Activated CD4-positive, alpha-beta memory T cell treated with anti-CD3 and anti-CD28 coated beads, Interleukin-2, amount 10 ng/mL, durations not matched to agents 7 days and 5 days (primary cell): ENCODE measurements at places on chromosomes 7 and 10.

DNA sequence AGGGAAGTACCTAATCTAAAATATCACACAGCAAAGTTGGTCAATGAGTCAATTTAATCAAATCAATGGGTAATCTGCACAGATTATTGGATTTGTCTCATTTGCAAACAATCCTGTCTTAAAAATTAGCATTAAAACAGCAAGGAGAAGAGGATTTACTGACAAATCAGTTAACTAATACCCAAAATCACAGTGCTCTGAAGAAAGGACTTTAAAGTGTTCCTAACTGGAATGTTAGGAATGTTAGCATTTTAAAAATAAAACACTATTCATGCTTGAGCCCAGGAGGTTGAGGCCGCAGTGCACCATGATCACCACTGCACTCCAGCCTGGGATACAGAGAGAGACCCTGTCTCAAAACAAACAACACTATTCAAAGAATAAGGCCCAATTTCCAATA lies 83.1 kb downstream of the CHCHD3 start:
- DNase-seq = no peak

DNA sequence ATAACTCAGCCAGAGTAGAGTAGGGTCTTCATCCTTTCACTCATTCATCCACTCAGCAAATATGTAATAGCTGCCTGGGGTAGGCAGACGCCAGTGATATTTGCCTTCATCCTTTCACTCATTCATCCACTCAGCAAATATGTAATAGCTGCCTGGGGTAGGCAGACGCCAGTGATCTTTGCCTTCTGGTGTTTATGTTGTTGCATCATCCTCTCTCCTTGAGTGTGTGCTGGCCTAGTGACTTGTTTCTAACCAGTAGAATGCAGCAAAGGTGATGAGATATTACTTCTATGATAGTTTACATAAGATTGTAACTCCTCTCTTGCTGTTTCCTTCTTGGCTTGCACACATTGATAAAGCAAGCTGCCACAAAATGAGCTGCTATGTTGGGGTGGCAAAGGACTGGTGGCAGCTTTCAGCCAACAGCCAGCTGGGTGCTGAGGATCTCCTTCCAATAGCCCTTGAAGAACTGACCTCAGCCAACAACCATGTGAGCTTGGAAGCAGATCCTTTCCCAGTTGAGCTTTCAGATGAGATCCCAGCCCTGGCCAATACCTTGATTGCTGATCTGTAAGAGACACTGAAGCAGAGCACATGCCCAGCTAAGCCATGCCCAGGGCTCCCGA lies 23.2 kb upstream of the MTPN start:
- DNase-seq = no peak

- no peak for DNase-seq
These were observed 239.9 kb downstream of the ADRA2A start for GRCh38 chr10:111316722-111317212.

- peak; percentile 39 for DNase-seq
These were observed 75.1 kb downstream of the EBF3 start for GRCh38 chr10:129888784-129889616.

GRCh38 chr10:106958589-106959361 lies 205.7 kb downstream of the SORCS1 start:
- no peak for DNase-seq

- no peak for DNase-seq
These were observed 45.1 kb downstream of the HBP1 start for GRCh38 chr7:107213945-107214344.

- no peak for DNase-seq
These were observed 64.8 kb upstream of the CAPZA2 start for GRCh38 chr7:116797612-116798011.

DNA sequence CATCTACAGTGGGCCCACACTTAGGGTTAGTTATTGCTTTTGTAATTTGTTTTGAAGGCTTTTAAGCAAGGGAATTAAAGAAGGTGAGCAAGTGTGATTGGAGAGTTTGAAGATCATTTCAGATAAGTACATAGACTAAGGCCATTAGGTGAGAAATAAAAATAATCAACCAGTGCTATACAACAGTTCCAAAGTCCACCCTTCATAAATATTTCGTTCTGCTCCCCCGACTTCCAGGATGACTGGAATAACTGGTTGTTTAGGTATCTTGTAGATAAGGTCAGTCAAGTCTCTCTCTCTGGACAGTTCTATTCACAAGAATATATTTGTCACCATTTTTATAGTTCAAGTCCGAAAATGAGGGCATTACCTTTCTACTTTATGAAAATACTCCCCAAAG lies 98.0 kb upstream of the MBL2 start:
- no peak for DNase-seq

DNA sequence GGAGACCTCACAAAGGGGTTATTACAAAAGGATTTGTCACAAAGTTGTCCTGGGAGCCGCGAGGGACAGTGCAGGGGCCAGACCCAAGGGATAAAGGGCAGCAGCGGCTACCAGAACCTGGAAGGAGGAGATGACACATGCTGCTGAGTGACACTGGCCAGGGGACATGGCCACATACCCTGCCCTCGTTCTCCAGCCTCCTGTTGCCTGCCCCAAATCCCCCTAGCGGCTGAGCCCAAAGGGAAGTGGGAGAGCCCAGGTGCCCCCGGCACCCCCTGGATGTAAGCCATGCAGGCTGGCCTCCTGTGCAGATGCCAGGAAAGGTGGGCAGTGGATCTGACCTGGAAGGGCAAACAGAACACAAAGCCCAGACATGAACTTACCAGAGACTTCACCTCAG lies 42.7 kb downstream of the C10orf143 start:
- DNase-seq = no peak

DNA sequence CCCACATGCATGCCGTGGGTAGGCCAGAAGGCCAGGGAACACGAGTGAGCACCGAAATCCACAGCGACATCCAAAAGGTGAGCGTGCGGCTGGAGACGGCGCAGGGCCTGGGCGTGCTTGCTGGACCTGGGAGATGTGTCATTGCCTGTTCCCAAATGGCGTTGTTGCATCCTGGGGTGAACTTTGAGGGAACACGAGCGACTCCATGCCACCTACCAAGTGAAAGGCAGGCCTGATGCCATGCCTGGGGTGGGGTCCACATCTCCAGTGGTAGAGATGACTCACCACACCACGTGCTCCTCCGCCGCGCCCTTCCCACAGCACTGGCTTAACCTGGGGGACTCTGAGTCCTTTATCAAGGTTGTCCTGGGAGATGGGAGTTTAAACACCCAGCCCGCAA lies 24.7 kb upstream of the VIPR2 start:
- no peak for DNase-seq

GRCh38 chr10:129174232-129175014 lies 292.6 kb upstream of the MGMT start:
- DNase-seq = no peak

- no peak for DNase-seq
These were observed 75.9 kb downstream of the SHOC2 start for GRCh38 chr10:110995301-110995700.

GRCh38 chr7:78690174-78690573 lies 763.3 kb downstream of the MAGI2 start:
- no peak for DNase-seq

DNA sequence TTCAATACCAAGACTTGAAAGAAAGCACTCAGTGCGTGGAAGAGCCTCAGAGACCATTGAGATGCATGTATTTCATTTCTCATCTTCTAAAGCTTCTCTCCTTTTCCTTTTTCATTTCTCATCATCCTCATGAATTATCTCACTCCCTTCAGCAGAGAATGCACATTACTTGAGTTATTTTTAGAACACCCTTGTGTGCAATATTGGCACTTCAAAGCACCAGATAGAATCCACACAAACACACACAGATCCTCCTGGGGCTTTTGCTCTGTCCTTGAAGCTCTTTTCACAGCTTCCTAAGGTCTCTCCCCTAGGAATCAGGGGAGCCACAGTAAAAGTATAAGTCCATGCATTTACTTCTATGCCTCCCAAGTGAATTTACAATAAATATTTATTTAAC lies 18.3 kb downstream of the DGKI start:
- no peak for DNase-seq

- DNase-seq = no peak
These were observed 571.8 kb downstream of the TCERG1L start for GRCh38 chr10:130739757-130740145.

- DNase-seq = no peak
These were observed 2.8 kb downstream of the GIMAP5 start for GRCh38 chr7:150740053-150740452.
